ENCODE measurements at places on chromosomes 1 and 21.
A peak's percentile ranks its signal among the peaks of the same experiment; 100 is the strongest.

- no peak for ATAC-seq
Measured at GRCh38 chr21:31317688-31318087, 26.4 kb downstream of the TIAM1 start.

GRCh38 chr1:2592672-2593071, 6.1 kb downstream of the PRXL2B start:
- no peak for ATAC-seq

DNA sequence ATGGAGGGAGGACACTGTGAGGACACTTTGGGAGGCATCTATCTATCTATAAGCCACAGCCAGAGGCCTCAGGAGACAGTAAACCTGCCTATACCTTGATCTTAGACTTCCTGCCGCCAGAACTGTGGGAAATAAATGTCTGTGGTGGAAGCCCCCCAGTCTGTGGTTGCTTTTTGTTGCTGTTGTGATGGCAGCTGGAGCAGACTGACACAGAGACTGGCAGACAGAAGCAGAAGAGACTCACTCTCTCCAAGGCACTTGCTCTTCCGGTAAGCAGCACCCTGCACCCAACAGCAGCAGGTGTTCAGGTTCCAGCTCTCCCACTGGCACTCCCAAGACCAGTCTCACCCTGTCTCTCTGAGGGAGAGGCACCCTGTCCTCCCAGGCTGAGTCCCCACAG, 297.6 kb downstream of the TTLL7 start:
- no peak for ATAC-seq

DNA sequence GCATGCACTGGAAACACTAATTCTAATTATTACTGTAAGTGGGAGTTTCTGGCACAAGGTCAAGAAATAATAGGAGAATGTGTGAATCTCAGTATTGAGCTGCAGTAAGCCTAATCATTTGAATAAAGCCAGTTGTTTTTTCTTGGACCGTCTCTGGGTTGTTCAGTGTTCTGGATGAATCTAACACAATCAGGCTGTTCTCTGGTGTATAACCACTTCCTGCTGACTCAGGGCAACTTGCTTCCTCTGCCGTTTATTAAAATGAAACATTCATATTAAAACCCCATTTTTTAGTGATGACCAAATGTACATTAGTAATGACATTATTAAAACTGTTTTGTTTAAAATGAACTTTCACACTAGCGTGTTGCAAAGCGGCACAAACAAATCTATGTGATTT, 273.1 kb upstream of the SNX7 start:
- no peak for ATAC-seq

DNA sequence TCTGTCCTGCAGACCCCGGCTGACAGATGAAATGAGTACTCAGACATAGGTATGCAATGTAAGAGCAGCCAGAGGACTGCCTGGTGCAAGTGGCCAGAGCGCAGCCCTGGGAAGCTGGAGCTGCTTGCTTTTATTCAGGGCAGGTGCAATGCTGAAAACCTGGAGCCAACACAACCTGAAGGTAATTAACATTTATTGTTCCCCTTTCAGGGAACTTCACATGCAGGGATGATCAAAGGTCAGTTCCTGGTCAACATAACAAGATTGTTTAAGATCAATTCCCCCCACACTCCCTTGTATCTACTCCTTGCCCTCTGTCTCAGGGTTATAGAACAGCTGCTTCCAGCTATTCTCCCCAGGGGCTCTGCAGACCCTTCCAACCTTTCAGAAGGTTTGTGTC, 48.7 kb upstream of the PRELP start:
- ATAC-seq = no peak

DNA sequence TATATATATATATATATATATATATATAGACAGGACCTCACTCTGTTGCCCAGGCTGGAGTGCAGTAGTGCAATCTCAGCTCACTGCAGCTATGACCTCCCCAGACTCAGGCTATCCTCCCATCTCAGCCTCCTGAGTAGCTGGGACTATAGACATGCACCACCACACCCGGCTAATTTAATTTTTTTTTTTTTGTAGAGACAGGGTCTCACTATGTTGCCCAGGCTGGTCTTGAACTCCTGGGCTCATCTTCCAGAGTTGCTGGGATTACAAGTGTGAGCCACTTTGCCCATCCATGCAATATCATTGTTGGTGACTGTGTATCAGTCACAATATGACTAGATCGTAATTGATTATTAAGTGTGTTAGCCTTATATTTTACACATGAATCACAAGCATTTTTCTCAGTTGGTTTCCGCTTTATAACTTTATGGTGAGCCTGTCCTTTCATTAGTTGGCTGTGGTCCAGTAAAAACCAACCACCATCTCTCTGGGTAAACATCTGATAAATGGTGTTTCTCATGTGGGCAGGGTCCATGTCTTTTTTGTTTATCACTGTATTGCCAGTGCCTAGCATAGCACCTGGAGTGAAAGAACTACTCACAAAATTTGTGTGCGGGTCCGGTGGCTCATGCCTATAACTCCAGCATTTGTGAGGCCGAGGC, 63.6 kb downstream of the MYOM3 start:
- ATAC-seq = no peak

- ATAC-seq = peak; percentile 69
Measured at GRCh38 chr1:167276969-167277368, 56.3 kb downstream of the POU2F1 start.

- ATAC-seq = peak; percentile 78
Measured at GRCh38 chr1:200869753-200870391, 2.9 kb upstream of the GPR25 start.

- ATAC-seq = no peak
Measured at GRCh38 chr1:46605232-46605631, 1.2 kb upstream of the MKNK1 start.

DNA sequence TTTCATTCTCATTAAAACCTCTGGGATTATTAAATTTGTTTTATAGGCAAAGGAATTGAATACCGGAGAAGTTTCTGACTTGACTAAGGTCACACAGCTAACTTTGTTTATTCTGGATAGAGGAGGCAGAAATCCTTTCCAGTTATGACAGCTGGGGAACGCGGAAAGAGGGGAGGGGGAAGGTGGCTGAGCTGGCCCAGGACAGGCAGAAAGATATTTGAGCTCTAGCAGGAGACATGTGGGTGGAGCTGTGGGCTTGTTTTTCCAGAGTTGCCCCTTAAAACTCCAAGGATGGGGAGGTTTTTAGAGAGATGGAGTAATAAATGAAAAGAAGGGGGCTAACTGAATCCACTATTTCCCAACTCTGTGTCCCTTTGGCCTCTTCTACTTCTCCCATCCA, 27.8 kb downstream of the FOXD2 start:
- ATAC-seq = no peak

- no peak for ATAC-seq
Measured at GRCh38 chr1:62294261-62294660, 25.0 kb downstream of the KANK4 start.

DNA sequence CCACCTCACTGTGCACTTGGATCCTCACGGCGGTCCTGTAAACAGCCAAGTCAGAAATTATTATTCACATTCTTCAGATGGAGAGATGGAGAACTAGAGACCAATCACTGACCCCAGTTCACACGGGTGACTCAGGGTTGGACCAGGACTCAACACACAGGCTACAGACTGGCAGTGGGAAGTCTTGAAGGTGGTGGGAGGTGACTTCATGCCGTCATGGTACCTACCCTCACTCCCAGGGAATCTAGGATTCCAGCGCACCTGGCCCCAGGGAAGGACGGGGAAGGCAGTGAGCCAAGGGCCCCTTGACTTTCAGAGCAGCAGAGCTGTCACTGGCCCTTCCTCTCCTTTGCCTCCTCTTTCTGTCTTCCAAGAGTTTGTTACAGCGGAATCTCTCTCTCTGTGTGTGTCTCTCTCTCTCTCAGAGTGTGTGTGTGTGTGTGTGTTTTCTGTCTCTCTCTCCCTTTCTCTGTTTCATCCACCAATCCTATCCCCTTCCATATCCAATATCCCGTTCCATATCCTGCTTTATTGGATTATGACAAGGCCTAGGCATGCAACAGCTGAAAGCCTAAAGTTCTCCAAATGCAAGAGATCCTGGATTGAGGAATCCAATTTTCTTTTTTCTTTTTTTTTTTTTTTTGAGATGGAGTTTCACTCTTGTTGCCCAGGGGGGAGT, 11.7 kb downstream of the OPTC start:
- ATAC-seq = no peak

- ATAC-seq = no peak
Measured at GRCh38 chr1:55272994-55273393, 57.8 kb upstream of the USP24 start.

DNA sequence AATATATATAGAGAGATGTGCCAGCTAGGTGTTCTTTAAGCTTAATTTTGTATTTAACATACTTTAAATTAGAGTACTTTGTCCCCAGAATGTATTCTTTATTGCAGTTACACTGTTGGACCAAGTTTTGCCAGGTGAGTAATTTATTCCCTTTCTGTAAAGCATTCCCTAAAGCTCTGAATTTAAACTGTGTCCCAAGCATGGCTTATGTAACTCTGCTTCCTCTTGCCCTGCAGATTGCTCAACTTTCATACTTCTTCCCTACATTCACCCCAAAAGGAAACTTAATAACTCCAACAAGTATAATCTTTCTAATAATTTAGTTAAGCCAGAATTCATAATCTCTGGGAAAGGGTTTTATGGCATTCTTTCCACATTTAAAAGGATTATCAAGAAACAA, 5.6 kb downstream of the LYPLAL1 start:
- ATAC-seq = no peak

DNA sequence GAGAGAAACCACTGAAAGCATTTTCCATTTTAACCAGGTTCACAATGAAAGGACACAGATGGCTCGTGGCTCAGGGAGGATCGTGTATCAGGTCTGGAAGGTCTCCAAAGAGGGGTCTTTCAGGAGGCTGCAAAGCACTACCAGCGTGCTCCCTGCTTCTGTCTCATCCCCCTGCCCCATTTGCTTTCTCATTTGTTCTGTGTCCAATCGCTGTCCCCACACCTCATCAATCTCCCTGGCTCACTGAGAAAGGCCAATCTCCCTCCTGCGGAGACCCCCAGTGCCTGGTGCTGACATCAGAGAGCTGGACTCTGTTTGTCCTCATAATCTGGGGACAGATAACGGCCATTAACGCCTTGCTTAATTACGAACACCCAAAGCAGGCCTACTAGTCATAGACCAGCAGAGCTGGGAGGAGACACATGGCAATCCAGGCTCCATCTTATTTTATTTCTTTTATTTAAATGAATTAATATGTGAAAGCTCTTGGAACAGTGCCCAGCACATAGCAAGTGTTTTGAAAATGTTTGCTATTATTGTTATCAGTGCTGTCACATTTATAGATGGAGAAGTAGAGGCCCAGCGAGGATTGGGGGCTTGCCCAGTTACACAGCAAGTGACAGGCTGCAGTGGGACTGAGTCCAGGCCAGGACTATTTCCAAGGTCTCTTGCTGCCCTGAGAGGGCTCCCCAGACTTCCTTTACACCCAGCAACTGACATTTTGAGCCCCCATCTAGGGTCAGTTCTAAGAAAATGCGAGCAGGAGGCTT, 341.0 kb upstream of the USP24 start:
- no peak for ATAC-seq

GRCh38 chr1:1272341-1273208, 1.1 kb downstream of the UBE2J2 start:
- no peak for ATAC-seq

GRCh38 chr1:85142753-85143152, 58.1 kb downstream of the SYDE2 start:
- ATAC-seq = no peak

- ATAC-seq = no peak
Measured at GRCh38 chr1:153367090-153367489, 8.3 kb downstream of the S100A12 start.

DNA sequence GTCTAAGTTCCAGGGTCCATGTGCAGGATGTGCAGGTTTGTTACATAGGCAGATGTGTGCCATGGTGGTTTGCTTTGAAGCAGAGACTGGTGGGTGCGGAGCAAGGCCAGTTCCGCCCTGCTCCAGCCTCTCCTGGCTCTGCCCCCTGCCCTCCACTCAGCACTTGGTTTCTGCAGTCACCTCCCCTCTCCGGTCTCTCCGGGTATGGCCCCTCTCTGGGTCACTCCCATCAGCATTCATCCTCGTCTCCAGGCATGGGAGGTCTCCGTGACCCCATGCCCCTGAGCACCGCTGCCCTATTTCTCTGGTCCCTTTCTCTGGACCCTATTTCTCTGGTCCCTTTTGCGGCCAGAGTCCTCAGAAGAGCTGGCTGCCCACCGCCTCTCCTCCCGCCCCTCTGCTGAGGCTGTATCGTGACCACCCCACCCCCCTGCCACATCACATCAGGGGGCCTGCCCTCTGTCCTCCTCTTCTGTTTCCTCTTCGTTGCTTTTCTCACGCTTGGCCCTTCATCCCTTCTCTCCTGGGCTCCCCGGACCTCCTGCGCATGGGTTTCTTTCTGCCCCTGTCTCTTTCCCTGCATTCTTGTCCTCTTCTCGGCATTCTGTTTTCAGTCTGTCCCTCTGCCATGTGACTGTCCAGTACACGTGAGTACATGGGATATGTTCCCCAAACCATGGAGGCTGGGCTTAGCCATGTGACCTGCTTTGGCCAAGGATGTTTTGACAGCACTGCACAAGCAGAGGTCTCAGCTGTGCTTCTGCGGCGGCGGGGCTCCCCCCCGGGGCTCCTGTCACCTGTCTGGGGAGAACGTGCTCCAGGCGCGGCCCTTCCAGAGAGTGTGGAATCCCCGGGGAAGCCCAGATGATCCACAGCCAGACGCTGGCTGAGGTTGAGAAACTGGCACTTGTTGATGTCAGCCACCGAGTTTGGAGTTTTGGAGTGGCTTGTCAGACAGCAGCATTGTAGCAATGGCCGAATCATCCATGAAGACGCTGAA, 54.4 kb upstream of the C1orf174 start:
- ATAC-seq = no peak

GRCh38 chr1:2475571-2475970, 518 bp upstream of the PLCH2 start:
- ATAC-seq = no peak

GRCh38 chr1:67189953-67190352, 23.7 kb downstream of the IL23R start:
- peak; percentile 50 for ATAC-seq
